GM13977 (cell line): ENCODE measurements at places on chromosomes 1 and 21.

DNA sequence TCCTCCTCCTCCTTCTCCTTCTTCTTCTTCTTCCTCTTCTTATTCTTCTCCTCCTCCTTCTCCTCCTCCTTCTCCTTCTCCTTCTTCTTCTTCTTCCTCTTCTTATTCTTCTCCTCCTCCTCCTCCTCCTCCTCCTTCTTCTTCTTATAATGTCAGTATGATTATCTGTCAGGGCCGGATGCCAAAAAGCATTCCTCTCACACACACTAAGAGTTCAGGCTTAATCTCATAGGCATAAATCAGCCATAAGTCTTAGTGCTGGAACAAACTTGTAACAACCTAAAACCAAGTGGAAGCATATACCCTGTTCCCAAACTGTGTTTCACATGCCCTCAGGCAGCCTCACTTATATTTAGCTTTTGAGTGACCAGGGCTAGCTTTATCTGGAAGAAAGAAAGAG, 240.3 kb downstream of the LMX1A start:
- no peak for DNase-seq

- DNase-seq, result no peak
Observed at GRCh38 chr1:19640363-19641316, 3.5 kb upstream of the NBL1 start.

GRCh38 chr1:35298464-35298863, 30.0 kb downstream of the ZMYM4 start:
- DNase-seq, result peak; percentile 47

DNA sequence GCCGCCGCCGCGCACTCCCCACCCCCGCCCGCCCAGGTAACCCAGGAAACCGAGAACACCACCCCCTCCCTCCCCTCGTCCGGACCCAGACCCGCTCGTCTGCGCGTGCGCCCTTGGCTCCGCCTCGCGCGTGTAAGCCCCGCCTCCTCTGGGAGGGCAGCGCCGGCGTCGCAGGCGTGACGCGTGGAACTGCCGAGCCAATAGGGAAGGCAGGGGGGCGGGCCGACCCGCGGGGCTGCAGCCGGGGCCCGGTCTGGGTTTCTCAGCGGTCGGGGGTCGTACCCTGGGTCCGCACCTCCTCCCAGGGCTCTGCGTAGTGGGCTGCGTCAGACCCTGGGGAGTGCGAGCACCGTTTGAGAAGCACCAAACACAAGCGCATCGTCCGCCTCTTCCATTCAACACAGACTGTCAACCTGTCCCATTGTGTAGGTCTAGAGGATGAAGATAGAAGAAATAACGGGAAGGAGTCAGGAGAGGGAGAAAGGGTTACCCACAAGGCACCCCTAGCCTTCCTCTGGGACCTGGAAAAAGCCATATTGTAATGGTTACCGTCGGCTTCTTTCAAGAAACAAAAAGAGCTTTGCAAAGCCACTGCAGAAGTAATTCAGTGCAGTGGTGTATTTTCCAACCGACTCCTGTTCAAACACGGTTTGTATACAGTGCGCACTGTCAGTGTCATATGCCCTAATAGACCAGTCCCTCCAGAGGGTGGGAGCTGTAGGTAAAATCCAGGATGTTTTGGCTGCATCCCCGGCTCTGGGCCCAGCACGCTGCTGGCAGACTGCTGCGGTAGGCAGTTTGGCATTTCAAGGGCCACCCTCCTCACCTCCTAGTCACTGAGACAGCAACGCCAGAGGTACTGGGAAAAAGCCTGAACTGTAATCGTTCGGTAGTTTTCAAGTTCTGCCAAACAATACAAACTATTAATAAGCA, 473 bp upstream of the LYST start:
- DNase-seq, result peak; percentile 96

DNA sequence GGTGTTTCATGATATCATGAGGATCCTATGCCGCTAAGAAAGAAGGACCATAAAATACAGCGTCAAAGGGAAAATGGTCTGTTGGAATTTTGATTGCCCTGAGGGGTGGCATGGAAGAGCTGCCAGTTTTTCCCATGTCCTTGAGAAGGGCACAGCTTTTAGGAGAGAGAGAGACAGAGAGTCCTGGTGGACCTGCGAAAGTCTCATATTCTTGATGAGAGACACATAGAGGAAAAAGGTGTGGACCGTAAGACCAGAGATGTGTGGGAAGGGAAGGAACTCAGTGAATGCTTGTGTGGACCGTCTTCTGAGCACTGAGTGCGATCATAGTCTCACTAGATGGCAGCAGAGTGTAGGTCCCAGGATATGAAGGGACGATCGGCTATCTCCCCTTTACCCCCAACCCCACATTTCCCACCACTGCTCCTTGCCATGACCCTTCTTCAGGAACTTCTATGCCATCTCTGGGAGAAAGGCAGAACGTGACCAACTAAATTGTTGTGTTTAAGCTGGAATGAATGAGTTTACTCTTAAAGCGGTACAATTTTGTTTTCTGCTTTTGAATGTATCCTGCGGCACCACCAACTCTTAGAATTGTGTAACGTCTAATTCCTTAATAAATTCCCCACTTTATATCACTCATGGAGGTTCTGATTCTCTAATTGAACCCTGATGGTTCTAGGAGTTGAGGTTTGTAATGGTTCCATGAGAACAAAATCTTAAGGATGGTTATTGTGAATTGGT, 117.7 kb downstream of the CTH start:
- DNase-seq, result peak; percentile 38

DNA sequence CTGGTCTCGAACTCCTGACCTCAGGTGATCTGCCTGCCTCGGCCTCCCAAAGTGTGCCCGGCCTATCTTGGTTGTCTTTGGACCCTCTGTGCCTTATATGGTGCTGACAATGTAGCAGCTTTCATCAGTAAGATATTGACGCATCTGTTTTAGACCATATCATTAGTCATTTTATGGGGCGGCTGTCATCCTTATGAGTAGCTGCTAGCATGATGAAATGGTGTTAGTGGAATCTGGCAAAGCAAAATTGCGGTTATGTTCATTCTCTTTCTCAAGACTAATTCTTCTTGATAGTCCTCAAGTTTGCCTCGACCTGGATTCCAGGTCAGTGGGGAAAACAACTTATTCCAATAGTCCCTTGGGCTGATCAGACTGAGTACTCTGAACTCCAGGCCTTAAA, 199.9 kb downstream of the PRDM2 start:
- DNase-seq, result no peak

DNA sequence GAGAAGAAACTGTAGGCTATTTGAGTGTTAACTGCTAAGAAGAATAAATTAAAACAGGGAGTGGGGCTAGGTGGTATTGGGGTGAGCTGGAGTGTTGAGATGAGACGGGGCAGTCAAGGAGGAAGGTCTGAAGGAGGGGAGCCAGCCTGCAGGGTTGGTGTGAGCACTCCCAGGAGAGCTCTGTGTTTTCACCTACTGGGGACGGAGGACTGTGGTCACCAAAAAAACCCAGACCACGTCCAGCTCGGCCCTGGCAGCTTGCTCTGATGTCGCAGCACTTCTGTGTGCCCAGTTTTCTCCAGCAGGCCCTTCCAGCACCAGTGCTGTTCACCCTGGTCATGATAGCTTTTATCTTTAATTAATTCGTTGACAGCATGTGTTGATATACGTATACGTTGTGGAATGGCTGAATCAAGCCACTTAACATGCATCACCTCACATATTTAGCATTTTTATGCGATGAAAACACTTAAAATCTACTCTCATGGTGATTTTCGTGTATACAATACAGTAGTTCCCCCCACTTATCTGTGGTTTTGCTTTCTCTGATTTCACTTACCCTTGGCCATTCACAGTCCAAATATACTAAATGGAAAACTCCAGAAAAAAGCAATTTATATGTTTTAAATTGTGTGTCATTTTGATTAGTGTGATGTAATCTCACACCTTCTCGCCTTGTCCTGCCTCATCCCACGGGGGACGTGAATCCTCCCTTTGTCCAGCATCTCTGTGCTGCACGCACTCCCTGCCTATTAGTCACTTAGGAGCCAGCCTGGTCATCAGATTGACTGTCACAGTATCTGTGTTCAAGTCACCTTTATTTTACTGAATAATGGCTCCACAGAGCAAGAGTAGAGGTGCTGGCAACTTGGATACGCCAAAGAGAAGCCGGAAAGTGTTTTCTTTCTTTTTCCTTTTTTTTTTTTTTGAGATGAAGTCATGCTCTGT, 12.3 kb downstream of the FAM3B start:
- DNase-seq, result no peak

DNA sequence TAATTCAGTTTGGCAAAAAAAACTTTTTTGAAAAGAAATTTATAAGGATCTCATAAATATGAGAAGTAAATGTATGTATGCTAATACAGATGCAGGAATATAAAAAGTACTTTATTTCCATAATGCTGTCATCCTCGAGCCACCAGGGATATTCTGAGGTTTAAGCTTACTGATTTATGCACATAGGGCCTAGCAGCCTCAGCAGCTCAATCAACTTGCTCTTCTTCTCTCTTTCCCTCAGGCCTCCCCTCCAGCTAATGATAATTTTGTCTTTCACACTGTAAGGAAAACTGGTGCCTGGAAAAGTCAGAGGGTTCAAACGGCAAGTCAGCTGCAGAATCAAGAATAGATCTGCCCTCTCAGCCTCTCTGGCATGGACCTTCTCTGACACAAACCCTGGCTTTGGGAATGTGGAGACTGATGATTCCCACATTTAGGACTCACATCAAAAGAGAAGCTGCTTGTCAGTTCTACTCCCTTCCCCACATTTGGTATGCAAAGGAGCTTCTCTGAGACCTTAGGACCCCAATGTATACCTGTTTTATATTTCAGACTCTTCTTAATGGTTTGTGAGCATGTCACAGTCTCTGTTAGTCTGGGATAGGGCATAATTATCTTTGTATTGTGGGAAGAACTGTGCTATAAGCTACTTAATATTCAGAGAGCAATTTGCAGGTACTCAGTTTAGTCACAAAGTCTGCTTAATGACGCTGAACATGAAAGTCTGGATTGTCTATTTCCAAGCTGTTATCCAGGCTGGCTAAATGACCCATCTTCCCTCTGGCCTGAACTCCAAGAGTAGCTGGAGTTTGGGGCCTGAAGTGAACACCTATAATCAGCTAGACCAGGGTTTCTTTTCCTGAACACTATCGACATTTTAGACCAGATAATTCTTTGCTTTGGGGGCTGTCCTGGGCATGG, 52.1 kb upstream of the DIPK1A start:
- no peak for DNase-seq

DNA sequence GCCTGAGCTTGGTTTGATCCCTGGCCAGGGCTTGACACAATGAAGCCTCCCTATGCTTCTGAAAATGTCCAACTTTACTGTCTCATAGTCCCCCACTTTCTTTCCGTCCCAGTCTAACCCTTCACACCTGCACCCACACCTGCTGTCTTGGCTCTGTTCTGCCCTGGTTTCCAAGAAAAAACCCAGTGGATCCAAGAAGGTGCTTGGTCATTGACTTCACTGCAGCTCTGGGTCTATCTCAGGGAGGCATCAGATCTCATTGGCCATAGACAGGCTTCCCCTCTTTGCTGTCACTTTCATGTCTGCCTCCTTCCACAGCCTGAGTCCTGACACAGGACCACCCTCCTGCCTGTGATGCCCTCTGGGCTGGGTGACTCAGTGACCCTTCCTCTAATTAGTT, 37.8 kb upstream of the ETV3 start:
- DNase-seq, result no peak

DNA sequence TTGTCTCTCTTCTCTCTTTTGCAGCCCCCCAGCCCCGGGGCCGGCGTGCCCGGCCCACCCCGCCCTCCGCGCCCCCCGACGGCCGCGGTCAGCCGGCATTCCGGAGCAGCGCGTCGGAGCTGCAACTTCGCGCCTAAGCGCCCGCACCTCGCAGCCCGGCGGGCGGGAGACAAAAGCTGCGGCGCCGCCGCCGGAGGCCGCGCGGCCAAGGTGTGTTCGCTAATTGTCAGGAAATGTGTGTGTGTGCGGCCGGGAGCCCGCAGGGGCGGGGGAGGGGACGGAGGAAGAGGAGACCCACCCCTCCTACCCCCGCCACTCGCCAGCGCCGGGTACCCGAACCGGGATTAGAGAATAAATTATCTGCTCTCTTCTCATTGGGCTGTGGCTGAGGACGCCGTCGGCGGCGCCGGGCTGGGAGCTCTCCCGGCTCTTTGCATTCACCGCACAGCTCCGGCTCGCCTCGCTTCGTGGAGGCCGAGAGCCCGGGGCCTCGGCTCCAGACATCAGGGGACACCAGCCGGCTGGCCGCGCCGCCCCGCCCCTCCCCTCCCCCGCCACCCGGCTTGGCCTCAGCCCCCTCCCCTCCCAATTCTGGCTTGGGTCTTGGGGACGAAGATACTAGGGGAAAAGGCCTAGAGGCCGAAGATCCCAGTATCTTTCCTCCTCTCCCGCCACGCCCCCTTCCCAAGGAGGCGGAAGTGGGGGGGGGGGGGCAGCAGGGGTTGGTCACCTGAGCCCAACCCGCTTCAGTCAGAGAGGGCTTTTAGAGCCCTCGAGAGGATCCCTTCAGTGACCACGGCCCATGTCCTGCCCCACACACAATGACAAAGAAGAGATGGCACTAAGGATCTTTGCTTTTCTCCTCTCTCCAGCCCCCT, 1.3 kb upstream of the BLACAT1 start:
- DNase-seq, result no peak

DNA sequence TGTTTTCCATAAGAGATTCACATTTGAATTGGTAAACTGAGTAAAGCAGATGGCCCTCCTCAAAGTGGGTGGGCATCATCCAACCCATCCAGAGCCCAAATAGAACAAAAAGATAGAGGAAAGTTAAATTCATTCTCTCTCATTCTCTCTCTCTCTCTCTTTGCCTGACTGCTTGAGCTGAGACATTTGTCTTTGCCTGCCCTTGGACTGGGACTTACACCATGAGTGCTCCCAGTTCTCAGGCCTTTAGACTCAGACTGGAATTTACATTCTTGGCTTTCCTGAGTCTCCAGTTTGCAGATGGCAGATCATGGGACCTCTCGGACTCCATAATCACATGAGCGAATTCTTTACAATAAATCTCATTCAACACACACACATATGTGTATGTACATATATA, 69.6 kb downstream of the RGS13 start:
- no peak for DNase-seq
